ENCODE measurements at places on chromosomes 4 and X.

- DNase-seq, result peak; percentile 58
Observed at GRCh38 chrX:56798866-56799758, 70.1 kb downstream of the NBDY start.

- no peak for DNase-seq
Observed at GRCh38 chr4:71732066-71732465, 51.8 kb downstream of the GC start.

GRCh38 chrX:151984328-151984727, 9.9 kb upstream of the GABRE start:
- DNase-seq, result no peak

DNA sequence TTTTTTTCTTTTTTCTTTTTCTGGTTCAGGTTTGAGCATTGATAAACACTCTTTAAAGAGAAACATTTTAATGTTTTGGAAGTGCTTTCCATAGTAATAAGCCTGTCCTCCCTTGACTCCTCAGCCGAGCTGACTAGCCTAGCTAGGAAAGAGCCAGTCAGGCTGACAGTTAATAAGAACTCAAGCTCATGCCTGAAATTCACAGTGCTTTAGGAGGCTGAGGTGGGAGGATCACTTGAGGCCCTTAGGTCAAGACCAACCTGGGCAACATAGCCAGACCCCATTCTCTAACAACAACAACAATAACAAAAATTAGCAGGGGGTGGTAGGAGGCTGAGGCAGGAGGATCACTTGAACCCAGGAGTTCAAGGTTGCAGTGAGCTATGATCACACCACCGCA, 53.4 kb upstream of the ZCCHC13 start:
- no peak for DNase-seq

GRCh38 chr4:11768251-11768972, 339.7 kb upstream of the HS3ST1 start:
- DNase-seq, result no peak

GRCh38 chrX:350534-351323, 32.1 kb upstream of the GTPBP6 start:
- DNase-seq, result no peak

GRCh38 chr4:15936495-15936894, 2.0 kb downstream of the FGFBP1 start:
- DNase-seq, result no peak

- no peak for DNase-seq
Observed at GRCh38 chrX:155747520-155747919, 133.6 kb upstream of the VAMP7 start.

DNA sequence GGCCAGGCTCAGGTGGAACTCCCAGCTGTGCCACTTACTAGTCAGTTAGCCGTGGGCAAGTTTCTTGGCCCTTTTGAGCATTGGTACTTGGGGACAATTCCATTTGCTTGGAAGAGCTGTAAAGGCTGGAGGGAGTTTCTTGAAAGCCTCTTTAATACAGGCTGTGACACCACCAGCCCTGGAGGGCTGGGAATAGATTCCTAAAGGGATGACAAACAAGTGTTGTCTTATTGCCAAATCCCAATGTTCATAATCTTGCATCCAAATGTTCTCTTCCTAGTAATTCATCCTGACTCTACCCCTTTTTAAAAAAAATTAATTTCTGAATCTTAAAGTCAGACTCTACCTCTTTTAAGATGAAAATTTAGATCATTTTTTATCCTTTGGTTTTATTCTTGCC, 14.6 kb upstream of the MED28 start:
- DNase-seq, result no peak

GRCh38 chr4:72496119-72496518, 72.9 kb downstream of the ADAMTS3 start:
- DNase-seq, result no peak

DNA sequence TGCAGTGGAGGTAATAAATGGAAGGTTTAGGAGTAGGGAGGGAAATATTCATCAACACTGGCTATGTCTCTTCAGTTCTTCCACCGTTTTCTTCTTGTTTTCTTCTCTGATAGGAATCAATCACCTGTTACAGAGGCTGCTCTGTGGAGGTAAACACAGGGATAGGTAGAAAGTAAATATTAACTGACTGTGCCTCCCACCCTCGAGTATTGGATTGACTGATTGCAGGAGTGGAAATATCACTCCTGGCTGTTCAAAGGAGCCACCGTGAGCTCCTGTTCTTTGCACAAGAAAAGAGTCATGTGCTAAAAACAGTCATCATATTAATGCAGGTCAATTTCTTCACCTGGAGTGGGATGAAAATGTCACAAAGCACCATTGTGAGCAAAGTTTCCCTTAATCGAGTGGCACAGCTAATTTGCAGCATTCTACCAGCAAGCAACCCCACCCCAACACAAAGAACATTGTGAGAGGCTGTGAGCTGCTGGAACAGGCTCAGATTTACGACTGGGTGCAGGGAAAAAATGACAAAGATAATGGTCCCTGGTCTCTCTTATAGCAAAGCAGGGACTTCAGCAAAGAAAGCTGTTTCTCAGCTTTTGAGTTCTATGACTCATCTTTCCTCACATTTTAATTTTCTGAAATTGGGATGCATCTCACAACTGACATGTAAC, 113.7 kb upstream of the TSPAN5 start:
- DNase-seq, result no peak

DNA sequence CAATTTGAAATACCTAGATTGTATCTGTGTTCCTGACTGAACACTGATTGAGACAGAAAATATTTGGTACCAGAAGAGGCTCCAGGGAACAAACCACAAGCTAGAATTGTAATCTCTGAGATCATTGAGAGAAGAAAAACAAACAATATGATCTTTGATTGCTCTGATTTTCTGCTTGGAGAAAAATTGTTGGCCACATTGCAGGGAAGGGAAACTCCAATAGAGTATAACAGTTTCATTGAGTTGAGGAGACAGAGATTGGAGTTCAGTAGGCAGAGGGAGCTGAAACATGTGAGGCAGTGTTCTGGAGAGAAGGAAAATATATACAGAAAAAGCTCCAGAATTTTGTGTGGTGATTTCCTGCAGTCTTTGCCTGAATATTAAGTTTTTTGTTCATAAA, 158.2 kb downstream of the C4orf33 start:
- DNase-seq, result no peak

- DNase-seq, result no peak
Observed at GRCh38 chr4:159398236-159398638, 295.4 kb downstream of the RAPGEF2 start.

DNA sequence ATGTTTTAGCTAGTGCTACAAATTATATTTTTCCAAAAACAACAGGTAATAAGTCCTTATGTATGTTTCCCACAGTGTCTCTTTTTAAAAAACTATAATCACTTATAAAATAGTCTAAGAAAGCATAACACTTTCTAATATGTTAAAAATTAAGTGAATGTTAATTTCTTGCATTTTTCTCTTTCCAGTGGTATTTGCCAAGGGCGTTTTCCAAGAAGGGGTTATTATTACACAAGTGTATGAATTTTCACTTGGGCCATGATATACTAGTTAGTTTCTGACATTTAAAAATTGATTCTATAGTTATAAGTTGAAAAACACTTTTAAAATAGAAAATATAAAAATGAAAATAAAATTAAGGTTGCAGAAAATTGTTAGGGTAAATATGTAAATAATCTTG, 74.6 kb downstream of the ARSJ start:
- no peak for DNase-seq

DNA sequence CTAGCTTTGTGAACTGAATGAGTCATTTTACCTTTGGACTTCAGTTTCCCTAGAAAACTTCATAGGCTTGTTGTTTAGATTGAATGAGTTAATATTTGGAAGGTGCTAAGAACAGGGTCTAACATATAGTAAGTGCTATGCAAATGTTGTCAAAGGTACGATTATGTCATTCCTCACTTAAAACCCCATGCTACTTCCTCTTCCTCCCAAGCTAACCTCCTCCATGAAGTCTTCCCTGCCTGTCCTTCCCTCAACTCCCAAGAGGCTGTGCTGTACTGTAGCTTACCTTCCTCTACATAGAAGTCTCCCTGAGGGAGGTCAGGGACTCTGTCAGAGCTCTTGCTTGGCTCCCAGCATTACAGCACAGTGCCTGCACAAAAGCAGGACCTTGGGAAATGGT, 103.4 kb upstream of the PJA1 start:
- no peak for DNase-seq

DNA sequence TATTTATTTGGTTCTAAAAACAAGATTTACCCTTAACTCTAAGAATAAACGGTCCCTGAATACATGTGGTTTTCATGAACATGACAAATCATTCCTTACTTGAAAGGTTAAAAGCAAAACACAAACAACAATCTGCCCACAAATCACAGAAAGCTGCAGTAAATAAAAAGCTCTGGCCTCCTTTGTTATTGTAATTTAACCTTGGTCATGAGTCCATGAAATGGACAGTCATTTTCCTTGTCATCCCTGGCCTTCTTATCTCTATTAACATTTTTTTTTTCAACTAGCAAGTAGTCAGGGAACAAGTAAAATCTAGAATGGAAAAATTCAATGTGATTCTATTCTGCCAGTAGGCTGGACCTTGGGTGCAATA, 92.7 kb downstream of the SCD5 start:
- no peak for DNase-seq

GRCh38 chr4:40059362-40059761, 2.7 kb downstream of the N4BP2 start:
- DNase-seq, result peak; percentile 38

DNA sequence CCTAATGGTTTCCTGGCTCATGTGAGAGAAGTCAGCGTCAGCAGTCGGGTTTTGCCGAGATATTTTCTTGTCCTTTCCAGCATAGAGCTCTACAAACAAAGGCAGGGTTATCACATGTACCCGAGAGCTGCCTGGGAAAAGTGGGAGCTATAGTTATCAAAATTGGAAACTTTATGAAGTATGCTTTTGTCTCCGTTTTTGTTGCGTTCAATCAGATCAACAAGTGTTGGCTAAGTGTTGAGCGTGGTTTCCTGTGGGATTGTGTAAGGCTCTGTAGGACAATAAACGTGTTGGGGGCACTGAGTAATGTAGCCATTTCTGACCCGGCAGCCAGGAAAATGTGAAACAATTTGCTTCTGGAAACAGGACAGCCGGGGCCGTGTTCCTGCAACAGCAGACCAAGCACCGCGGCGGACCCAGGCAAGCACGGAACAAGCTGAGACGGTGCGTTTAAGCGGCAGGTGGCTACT, at the start of gene BMX:
BMX (plus strand) TSS at position 311 of the 470 bp plus-strand sequence. CDS start 7,547 bp downstream, outside the sequence.
- no peak for DNase-seq

- DNase-seq, result no peak
Observed at GRCh38 chrX:17923546-17923945, 62.4 kb upstream of the RAI2 start.

DNA sequence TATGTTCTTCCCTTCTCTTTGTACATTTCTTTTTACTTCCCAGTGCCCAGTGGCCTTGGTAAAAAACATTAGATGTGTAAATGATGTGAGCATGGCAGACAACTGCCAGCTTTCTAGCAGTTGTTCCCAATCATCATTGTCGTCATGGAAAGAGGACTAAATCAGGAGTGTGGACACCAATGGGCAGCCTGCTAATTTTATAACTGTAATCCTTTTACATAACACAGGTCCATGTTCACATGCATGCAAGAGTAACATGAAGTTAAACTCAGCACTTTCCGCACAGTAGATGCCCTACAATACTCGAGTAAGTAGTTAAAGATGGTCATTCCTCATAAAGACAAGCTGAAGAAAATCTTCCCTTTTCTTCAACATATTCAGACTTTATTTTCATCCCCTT, 23.4 kb upstream of the G3BP2 start:
- DNase-seq, result no peak

DNA sequence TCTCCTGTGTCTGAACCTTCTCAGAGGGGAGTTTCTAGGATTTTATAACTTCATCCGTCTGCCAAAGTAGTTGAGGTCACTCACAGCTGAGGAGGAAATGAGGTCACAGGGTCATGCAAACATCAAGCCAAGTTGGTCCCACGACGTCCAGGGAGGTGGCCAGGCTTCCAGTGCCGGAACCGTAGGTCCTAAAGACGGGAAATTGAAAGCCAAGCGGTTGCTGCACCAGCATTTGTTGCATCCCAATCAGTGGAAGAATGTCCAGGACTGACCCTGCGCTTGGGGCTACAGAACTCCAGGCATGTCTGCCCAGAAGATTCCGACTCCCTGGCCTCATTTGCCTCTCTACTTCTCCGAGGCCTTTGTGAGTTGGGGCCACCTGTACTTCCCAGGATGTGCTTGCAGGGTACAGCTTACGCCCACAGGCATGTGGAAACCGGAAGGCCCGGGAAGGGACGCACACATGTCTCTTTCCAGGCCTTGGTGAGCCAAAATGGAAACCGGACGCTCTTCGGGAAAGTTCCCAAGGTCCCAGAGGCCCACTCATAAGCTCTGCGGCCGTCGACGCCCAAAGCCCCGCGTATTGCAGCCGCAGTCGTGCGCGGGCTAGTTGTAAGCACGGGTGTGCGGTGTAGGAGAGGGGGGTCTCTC, 9.3 kb downstream of the PRDM8 start:
- no peak for DNase-seq

DNA sequence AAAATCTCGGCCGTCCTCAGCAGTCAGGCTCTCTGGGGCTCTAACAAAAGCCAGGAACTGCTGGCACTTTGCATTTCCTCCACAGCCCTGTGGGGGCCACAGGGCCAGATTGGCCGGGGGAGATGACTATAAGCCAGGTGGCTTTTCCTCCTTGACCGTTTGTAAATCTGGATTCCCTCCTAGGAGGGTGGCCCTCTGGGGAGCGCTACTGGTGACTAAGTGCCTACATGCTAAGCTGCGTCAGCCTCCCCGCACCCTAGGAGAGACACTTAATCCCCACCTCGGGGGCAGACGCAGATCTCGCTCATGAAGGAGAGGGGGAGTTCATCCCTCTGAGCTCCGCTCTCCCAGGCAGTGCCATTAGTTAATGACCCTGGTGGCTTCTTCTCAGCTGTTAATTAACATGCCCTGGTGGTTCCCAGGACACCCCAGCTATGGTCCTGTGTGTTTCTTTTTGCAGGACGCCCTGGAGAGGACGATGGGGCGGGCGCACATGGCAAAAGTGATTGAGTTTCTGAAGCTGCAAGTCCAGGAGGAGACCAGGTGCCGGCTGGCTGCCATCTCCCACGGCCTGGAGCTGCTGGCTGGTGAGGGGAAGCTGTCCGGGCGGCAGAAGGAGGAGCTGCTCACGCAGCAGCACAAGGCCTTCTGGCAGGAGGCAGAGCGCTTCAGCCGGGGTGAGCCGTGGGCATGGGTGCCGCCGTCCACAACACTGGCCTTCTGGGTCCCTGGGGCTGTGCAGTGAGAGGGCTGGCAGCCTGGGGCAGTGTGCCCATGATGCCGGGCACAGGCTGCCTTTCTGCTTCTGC, 41.6 kb downstream of the EVC start:
- DNase-seq, result no peak

- DNase-seq, result no peak
Observed at GRCh38 chrX:124098089-124098488, 136.6 kb downstream of the STAG2 start.

DNA sequence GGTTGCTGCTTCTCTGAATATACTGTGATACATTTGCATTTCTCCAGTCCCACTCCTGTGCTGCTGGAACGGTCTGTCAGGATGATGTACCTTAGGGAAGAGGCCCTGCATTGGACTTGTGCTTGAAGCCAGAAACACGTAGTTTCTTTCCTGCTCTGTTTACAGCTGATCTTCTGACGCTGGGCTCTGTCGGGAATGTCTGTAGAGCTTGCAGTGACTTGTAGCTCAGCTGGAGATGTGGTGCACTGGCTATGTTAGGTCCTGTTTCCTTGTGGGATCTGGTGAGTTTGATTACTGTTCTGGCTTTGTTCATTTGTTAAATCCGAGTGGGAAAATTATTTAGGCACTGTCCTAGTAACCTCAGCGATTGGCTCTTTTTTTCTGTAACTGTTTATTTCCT, 137.2 kb upstream of the WDR1 start:
- DNase-seq, result no peak
